ENCODE measurements at places on chromosomes 4 and X.

GRCh38 chr4:82780752-82781231 lies 17.8 kb downstream of the SCD5 start:
- DNase-seq, result peak; percentile 72

- no peak for DNase-seq
These were observed 338.0 kb downstream of the SPOCK3 start for GRCh38 chr4:166896254-166896653.

DNA sequence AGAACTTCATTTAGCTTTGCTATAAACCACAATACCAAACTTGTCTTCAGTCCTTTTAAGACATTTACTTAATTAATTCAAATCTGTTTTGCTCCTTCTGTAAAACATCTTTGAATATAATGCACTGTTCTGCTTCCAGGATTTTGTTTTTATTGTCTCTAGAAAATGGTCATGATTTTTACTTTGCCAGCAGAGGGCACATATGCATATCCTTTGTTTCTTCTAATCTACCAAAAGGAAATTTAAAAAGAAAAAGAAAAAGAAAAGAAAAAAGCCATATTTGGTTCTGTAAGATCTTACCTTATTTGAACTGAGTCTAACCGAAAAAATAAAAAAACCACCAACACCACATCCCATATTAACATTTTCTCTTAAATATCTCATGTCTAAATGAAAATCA lies 101.9 kb upstream of the CCSER1 start:
- DNase-seq, result no peak

DNA sequence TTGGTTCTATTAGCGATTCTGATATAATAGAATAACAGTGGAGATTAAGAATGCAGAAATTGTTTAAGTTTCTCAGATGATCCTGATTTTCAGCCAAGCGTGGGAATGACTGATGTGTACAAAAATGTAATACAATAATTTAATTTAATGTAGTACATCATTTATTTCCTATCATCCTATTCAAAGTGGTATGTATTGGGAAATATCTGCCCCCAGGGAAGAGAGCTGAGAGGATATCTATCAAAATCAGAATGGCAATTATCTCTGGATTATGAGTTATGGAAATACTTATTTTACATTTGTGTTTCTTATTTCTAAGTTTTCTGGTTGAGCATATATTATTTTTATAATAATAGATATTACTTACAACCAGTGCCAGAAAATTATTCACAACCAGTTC lies 3.9 kb downstream of the FABP2 start:
- DNase-seq, result no peak

GRCh38 chr4:133972586-133972985 lies 229.0 kb downstream of the PABPC4L start:
- no peak for DNase-seq

DNA sequence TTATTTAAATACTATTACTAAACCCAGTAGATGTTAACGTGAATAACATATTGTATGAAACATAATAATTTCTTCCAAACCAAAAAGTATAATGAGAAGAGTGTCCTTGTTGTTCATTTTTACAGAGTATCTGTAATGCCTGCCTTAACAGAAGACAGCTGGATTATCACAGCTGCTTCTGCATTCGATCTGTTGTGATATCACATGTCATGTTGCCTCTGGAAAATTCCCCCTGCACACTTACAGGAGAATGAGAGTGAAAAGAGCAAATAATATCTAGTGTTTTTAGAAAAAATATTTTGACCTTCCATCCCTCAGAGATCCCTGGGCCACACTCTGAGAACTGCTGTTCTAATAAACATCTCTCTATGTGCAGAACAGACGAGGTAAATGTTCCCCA lies 240.1 kb upstream of the NOCT start:
- DNase-seq, result no peak

All from globus pallidus (tissue), 1 donor.